NCI-H526 treated with DMSO at 0.1 percent for 48 hours (cell line): ENCODE measurements at places on chromosomes 7 and 10.

- no peak for DNase-seq
Observed at GRCh38 chr10:124647421-124648130, 96.6 kb downstream of the FAM53B start.

DNA sequence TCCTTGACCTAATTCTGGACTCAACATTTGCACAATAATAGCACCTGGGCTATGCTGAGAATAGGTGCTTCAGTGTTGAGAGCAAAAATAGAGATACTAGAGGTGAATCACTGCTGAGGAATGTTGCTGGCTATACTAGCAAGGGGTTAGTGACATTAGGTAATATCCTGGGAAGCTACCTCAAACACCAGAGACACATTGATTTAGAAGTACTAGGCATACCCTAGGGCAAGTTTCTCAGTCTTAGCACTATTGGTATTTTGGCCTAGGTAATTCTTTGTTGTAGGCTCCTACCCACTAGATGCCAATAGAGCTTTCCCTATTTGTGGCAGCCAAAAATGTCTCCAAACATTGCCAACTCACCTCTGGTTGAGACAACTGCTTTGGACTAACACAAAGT lies 484.0 kb upstream of the MBL2 start:
- no peak for DNase-seq

DNA sequence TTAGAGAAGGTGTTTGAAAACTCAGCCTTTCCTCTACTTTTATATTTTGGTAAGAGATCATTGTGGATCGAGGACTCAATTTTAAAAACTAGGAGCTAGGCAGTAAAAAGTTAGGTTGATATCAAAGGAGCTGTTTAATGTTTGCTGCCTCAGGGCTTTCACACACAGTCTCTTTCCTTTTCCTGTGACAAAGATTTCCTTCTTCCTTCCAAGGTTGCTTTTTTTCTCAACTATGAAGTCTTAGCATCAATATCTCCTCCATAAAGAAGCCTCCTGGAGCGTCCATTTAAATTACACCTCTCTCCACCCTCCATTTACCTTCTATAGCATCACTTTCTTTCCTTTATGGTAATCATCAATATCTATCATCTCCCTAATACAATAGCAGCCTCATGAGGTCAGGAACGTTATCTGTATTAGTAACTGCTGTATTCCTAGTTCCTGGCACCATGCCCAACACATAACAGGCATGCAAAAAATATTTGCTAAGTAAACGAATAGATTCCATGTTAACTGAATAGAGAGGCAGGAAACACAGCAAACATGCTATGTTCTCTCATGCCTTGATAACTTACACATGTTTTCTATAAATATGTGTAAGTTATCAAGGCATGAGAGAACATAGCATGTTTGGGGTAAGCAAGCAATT lies 48.5 kb downstream of the GNAT3 start:
- DNase-seq = peak; percentile 17

- no peak for DNase-seq
Observed at GRCh38 chr7:32221736-32222135, 151.5 kb upstream of the PDE1C start.

GRCh38 chr7:118757066-118757465 lies 532.6 kb downstream of the ANKRD7 start:
- no peak for DNase-seq

- no peak for DNase-seq
Observed at GRCh38 chr7:129670656-129671055, 59.1 kb downstream of the NRF1 start.

GRCh38 chr7:156778201-156778600 lies 114.8 kb downstream of the LMBR1 start:
- DNase-seq = no peak

DNA sequence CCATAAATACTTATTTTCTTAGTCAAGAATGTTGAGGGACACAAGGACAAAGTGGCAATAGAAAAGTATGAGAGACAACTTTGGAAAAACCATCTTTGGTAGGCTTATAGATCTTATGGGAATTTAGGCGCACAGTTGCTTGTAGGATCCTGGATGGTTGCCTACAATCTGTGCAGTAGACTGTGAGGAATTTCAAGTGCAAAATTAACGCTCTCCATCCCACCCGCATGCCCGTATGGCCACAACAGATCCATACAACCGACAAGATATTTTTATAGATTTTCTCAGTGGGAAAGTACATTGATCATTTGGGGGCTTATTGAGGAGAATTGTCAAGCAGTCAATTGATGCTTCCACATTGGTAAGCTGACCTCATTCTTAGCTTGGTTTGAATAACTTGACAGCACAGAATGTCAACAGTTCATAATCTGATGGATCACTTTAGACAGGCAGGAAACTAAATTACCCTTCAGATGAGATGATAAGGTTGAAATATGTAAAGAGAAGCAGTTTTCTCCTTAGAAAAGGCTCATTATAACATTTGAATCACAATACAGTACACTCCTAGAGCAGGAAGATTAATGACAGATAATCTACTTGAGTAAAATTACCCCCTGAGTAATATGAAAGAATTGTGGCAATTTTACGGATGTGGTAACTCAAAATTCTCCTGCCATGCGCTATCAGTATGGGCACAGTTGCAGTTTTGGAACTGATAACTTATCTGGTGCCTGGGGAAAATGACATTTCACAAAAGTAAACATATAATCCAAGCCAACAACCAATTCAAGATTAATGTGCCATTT lies 479.7 kb downstream of the KIF20B start:
- no peak for DNase-seq

- no peak for DNase-seq
Observed at GRCh38 chr7:148931470-148931869, 47.4 kb upstream of the EZH2 start.

DNA sequence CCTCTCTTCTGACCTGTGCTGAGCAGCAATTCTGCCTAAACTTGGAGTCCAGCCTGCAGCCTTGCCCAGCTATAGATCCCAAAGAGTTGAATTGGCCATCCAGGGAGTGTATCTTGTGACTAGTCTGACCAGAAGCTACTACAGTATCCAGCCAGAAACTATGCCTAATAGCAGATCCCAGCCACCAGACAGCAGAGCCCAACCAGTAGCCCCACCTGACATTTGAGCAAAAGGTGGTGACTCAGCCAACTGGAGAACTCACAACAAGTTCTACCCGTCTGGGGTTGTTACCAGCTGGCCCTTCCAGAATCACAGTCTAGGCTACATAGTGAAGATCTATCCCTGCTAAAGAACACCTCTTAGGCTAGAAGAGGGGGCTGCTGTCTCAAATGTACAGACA lies 315.0 kb downstream of the CRPPA start:
- no peak for DNase-seq
